ENCODE measurements at places on chromosomes 4 and X. TPM values are rescaled to one million over a fixed set of nuclear protein-coding genes. Genes with fewer than 3 reads are reported as not detected.

EPHA5 gene
- total RNA-seq = not detected

MAGEB10 gene
- total RNA-seq = not detected

COX7B2 gene
- total RNA-seq = not detected

FRMD7 gene
- total RNA-seq = not detected

TMEM165 gene
- 84.4 TPM for total RNA-seq

SLIT2 gene
- not detected for total RNA-seq

HPGD gene
- total RNA-seq = 1.6 TPM

HS3ST1 gene
- 0.64 TPM for total RNA-seq

DDIT4L gene
- 0.95 TPM for total RNA-seq

NSG1 gene
- 0.59 TPM for total RNA-seq

ARHGEF6 gene
- 164 TPM for total RNA-seq

F8A2 gene
- total RNA-seq = not detected

PAGE2B gene
- not detected for total RNA-seq

IL13RA2 gene
- not detected for total RNA-seq

ITIH6 gene
- not detected for total RNA-seq

ASB12 gene
- not detected for total RNA-seq

GPRIN3 gene
- 42.3 TPM for total RNA-seq

GLRA2 gene
- not detected for total RNA-seq

SMC1A gene
- total RNA-seq = 130 TPM

BMPR1B gene
- 0.07 TPM for total RNA-seq

TNIP3 gene
- total RNA-seq = 0.93 TPM

HOPX gene
- total RNA-seq = 36.9 TPM

UGT2B17 gene
- not detected for total RNA-seq

LONRF3 gene
- not detected for total RNA-seq

MAOB gene
- total RNA-seq = 4.0 TPM

AR gene
- total RNA-seq = 0.48 TPM

CCDC110 gene
- total RNA-seq = not detected

GPC3 gene
- 0.59 TPM for total RNA-seq

CYBB gene
- total RNA-seq = not detected

FAM149A gene
- 0.23 TPM for total RNA-seq

NOCT gene
- total RNA-seq = 9.2 TPM

HCCS gene
- 18.6 TPM for total RNA-seq

FAM53A gene
- total RNA-seq = 0.95 TPM

RNF150 gene
- total RNA-seq = not detected

NUDT11 gene
- total RNA-seq = 1.6 TPM

FGF13 gene
- total RNA-seq = not detected

GPR50 gene
- total RNA-seq = not detected

TEX13D gene
- not detected for total RNA-seq

KDR gene
- not detected for total RNA-seq

MAGEE1 gene
- 2.2 TPM for total RNA-seq

POU4F2 gene
- total RNA-seq = not detected

PPEF2 gene
- 0.52 TPM for total RNA-seq

PAGE4 gene
- not detected for total RNA-seq

KLB gene
- not detected for total RNA-seq

MTMR8 gene
- 4.9 TPM for total RNA-seq

FAM199X gene
- 12.7 TPM for total RNA-seq

PLA2G12A gene
- 9.7 TPM for total RNA-seq

Data from T-helper 2 cell treated with Interferon-gamma antibody and Interleukin-4, amounts not matched to agents 100 ng/mL and 5 ng/mL, for 36 hours (primary cell).